ENCODE measurements at places on chromosomes 11 and 22.

- DNase-seq = peak; percentile 84
These were observed 6.0 kb upstream of the PLA2G6 start for GRCh38 chr22:38187413-38188212.

- DNase-seq = no peak
These were observed 11.8 kb downstream of the MB start for GRCh38 chr22:35605369-35605680.

DNA sequence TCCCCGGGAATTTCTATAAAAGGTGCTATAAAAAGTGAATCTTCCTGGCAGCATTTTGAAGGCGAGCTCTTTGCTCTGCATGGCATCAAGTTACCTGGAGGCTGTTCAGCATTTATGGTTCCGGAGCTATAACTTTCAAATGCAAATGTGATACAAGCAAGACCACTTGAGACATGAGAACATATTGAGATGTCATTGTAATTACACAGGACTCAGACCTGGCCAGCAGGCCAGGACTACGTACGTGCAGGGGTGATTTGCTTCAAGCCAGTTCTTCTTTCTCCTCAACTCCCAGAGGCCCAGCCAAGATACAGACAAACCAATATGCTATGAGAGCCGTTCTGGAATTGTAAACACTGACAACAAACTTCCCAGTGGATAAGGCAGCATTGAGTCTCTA is 227.4 kb upstream of the FAT3 start:
- DNase-seq = no peak

- no peak for DNase-seq
These were observed 24.3 kb upstream of the PKNOX2 start for GRCh38 chr11:125140233-125140632.

- DNase-seq = no peak
These were observed 364.6 kb downstream of the AASDHPPT start for GRCh38 chr11:106442032-106442431.

- no peak for DNase-seq
These were observed 92.6 kb downstream of the DEPDC5 start for GRCh38 chr22:31846161-31847115.

DNA sequence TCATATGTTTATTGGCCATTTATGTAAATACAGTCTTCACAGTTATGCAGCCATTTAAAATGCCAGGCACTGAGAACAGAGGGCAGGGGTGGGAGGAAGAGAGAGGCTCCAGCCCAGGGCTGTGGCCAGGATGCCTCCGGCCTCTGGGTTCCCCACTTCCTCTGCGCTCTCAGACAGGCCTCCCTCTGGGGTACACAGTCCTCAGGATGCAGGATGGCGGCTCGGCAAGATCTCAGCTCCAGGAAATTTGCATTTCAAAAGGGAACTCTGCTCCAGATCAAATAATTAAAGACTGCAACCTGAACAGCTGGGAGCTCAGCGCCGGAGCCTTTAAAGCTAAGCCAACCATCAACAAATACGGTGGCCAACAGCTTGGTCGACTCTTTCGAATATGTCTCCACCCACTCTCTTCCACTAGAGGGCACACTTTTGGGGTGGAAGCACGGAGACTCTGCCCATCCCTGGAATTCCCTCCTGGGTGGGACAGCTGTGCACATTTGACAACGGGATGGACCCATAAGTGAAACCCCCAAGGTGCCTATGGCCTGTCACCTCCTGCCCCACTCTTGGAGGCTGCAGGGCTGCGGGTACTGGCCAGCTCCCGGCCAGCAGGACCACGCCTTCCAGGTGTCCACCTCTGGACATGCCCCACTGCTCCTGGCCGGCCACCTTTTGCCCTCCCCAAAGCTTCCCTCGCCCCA is 1044.7 kb downstream of the BRD1 start:
- DNase-seq = no peak

- peak; percentile 52 for DNase-seq
These were observed 573.9 kb upstream of the CADM1 start for GRCh38 chr11:116078101-116078591.

- DNase-seq = no peak
These were observed 17.7 kb downstream of the DCHS1 start for GRCh38 chr11:6637871-6638270.

DNA sequence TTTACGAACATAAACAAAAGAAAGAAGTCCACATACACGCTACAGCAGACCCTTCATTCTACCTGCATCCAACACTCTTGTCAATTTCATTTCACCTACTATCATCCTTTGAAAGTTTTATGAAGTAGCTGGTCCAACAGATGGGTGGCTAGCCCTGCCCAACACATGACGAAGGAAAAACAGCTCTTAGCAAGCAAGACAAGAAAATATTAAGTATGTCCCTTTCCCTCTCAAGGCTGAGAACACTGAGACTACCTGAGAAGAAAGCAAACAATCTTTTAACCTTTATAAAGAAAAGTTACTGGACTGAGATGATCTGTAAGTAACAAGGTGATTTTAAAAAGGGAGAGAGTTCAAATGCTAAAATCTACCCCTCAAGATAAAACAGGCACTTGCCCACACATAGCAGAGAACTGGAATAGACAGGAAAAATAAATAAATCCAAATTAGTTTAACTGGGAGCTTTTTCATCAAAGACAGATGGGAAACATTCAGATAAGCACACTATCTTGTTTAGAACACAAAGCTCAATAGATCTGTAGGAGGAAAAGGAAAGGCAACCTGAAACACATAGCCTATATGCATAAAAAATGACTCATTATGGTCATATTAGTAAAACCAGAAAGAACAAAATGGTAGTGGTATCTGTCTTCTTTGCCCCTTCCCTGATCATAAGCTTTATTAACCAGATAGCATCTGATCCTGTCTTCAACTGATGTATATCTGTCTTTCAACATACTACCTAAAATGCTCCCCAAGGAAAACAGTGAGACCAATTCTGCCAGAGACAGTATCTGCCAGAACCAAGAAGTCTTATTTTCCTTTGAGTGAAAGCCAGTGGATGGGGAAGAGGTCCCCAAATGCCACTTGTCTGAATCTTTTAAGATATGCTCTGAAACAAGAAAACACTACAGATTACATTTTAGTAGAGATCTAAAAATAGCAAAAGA is 104.3 kb downstream of the MRTFA start:
- DNase-seq = no peak

DNA sequence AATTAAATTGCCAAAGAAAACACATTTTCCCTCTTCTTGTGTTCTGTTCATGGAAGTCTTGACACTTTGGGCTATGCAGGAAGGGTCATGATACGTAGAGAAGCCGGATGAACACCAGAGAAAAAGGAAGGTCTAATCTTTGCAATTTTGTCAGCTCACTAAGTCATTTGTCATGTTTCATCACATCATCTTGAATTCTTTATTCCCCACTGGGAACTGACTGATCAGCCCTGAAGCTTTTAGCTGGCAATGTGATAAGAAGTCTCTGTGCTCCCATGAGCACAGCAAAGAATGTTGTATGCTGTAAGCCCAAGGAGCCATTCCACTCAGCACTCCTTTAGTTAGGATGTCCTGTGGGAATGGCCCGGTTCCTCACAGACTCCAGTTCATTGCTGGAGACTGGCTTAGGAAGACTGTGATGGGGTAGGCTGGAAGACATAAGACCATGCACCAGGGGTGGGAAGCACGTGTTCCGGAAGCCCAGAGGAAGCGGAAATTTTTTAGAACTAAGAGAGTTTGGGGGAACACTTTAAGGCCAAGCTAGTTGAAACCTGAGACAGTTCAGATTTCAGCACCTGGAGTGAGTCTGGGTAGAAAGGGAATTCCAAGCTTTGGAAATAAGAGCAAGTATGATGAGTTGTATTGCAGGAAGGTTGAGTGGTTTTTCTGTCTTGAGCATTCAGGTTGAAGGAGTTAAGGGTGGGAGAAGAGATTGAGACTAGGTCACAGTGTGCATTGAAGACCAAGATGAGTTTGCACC is 306.7 kb upstream of the MTNR1B start:
- DNase-seq = no peak

GRCh38 chr11:114053406-114053805 is 6.1 kb upstream of the ZBTB16 start:
- DNase-seq = no peak

GRCh38 chr11:128156486-128156885 is 430.9 kb downstream of the ETS1 start:
- DNase-seq = no peak

DNA sequence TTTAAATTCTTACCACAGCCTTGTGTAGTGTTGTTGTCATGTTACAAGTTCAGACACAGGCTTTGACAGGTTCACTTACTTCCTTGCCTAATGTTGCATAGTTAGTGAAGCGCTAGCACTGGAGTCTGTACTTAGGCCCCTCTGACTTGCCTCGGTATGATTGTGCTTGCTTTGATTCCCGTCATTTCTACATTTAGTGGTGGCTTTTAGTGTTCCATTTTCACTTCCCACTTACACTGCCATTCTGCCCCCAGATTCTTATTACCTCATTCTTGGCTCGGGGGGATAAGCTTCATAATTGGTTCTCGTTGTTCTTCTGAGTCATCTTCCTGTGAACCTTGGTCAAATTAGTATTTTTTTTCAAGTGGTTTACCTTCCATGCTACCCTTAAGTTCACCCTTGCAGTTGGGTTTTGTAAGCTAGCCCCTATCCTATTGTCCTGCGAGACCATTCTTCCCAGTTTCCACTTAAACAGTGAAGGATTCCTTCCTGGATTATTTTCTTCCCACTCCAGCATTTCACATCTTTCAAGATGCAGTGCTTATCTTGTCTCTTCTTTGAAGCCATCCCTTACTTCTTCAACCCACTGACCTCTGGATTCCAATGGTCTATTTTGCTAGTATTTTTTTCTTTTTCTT is 68.7 kb downstream of the DDX10 start:
- no peak for DNase-seq

DNA sequence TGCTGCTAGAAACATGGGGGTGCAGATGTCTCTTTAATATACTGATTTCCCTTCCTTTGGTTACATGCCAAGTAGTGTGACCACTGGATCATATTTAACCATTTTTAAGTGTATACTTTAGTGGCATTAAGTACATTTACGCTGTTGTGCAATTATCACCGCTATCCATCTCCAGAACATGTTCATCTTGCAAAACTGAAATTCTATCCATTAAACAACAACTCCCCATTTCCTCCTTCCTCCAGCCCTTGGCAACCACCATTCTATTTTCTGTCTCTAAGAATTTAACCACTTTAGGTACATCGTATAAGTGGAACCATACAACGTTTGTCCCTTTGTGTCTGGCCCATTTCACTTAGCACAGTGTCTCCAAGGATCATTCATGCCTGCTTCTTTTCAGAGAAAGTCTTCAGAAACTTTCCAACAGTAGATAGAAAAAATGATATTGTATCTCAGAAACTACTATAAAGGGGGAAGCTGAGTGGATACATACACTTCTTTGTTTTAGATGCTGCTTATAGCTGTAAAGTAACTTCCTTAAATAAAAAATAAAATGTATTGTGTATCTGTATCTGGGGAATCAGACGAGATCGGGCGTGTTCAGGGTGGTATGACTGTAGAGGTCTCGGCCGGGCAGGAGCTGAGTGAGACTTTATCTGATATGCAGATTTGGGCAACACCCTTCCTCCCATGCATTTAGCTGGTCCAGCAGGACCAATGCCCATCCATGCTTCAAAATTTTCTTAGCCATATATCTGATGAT is 44.6 kb upstream of the ZBED5 start:
- no peak for DNase-seq

GRCh38 chr11:18563090-18563730 is 25.3 kb downstream of the UEVLD start:
- no peak for DNase-seq

- no peak for DNase-seq
These were observed 2.4 kb downstream of the LINC01488 start for GRCh38 chr11:69483691-69484426.

GRCh38 chr11:111305876-111306275 is 7.5 kb downstream of the POU2AF3 start:
- DNase-seq = no peak

GRCh38 chr11:64996327-64996709 is 453 bp downstream of the BATF2 start:
- no peak for DNase-seq

DNA sequence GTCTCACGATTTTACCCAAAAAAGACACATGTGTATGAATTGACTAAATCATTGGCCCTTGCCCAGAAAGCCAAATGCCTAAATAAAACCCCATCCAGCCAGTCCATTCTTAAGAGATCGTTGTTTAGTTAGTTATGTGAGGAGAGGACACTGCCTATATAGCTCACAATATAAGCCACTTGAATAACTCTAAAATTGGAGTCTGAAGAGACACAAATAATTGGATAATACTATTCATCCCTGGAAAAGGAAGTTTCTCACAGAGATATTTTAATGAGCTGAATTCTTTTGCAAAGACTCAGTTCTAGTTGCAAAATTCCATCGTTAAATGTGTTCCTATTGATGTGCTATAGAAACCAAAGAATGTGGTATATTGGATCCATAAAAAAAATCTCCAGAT is 176.7 kb downstream of the SOX6 start:
- DNase-seq = no peak

- DNase-seq = no peak
These were observed 4.0 kb upstream of the OR56A3 start for GRCh38 chr11:5937868-5938602.

DNA sequence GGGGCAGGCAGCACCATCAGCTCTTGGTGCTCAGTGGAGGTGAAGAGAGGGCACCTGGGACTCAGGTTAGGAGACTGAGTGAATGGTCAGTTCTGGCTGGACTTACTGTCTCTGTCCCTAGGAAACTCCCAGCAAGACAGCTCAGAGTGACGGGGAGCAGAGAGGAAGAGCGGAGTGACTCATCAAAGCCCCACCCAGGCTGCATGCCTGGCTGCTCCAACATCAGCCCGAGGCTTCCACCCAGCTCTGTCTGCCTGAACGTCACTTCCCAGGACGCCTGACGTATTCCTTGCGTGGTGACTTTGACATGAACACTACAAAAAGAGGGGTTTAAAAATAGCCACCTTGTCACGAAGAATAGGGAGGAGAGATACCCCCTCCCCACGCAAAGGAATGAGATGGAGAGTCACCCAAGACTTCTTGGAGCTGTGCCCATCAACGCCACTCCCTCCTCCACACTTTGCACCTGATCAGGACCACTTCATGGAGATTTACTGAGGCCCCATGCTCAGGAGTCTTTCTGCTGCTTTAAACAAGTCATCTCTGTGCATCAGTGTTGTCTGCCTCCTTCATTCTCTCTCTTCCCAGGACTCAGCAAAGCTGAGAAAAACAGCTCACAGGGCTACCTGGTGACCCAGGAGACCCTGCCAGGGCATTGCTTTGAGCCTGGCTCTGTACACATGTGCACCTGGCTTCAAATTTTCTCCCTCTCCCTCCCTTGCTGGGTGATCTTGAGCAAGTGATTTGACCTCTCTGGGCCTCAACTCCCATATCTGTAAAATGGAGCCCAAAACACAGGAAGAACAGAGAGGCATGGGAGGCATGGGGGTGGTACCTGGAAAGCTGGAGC is 83.1 kb downstream of the MN1 start:
- DNase-seq = no peak

- DNase-seq = peak; percentile 52
These were observed 625 bp downstream of the RFPL2 start for GRCh38 chr22:32204040-32204855.

DNA sequence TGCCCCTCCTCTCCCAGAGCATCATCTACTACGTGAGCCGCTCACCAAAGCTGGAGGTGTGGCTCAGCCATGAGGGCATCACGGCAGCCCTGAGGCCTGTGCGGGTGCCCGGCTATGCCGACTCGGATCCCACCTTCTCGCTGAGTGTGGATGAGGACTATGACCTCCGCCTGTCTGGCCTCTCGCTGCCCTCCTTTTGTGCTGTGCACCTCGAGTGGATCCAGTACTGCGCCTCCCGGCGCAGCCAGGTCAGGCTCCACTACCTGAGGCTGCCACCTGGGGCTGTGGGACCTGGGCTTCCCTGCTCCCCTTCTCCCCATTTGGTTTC is 3.8 kb upstream of the SIPA1 start:
- no peak for DNase-seq
